Esophagus mucosa (tissue), 1 donor: ENCODE measurements at places on chromosomes 1 and 21.

- ATAC-seq: no peak
These were observed 410.5 kb upstream of the LRRC7 start for GRCh38 chr1:69157046-69157756.

DNA sequence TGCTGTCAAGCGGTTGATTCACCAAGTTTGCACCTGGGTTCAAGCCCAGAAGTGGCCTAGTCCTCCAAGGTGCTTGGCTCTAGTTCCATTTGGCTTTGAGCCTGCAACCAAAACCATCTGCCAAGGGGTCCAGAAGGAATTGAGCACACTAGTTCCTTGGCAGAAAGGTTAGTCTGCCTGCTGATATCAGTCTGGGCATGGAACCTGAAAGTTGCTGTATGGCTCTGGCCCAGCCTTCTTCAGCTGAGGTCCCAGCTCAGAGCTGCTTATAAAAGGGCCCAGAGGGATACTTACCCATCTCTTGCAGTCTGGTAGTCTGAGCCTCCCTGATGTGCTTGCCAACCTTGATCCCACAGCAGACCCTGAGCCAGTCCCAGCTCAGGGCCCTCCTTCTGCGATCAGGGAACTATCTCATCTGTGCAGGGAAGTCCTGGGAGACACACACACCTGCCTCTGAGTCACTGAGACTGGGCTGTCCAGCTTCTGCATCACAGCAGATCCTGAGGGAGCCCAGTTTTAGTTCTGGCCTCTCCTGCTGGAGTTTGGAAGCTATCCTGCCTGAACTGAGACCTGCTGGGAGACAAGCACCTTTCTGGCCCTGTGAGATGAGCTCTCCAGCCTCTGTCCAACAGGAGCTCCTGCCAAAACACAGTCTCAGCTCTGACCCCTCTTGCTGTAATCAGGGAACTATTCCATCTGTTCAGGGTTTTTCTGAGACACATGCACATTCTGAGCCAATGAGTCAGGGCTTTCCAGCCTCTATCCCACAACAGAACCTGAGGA, 75.8 kb downstream of the CTH start:
- ATAC-seq: no peak

- ATAC-seq: no peak
These were observed 59.8 kb upstream of the PLA2G4A start for GRCh38 chr1:186768906-186769305.

GRCh38 chr1:183251959-183252450, 65.9 kb downstream of the LAMC2 start:
- ATAC-seq: no peak

GRCh38 chr1:169550294-169550693, 36.0 kb downstream of the F5 start:
- peak; percentile 56 for ATAC-seq

DNA sequence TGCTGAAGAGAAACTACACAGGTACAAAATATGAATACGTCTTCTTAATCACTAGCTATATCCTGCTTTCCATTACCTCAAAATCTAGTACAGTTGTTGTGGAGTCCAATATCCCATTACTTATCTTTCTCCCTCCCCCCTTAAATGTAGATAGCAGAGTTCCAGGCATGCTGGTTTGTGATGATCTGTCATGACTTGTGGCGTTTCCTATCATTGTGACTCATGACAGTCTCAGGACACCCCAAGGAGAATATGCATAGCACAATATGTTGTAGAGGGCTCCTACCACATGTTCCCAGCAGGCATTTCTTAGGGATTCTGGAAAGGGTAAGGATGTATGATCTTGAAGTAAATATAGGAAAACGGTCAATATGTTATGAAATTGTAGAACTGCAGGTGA, 206.9 kb downstream of the USH2A start:
- ATAC-seq: no peak

- ATAC-seq: no peak
These were observed 10.0 kb downstream of the PEAR1 start for GRCh38 chr1:156903328-156904091.

- no peak for ATAC-seq
These were observed 102.8 kb upstream of the C1orf21 start for GRCh38 chr1:184283999-184284398.

GRCh38 chr1:34408011-34408410, 231.3 kb downstream of the C1orf94 start:
- ATAC-seq: no peak

- ATAC-seq: no peak
These were observed 33.3 kb downstream of the GNPAT start for GRCh38 chr1:231274119-231274825.

DNA sequence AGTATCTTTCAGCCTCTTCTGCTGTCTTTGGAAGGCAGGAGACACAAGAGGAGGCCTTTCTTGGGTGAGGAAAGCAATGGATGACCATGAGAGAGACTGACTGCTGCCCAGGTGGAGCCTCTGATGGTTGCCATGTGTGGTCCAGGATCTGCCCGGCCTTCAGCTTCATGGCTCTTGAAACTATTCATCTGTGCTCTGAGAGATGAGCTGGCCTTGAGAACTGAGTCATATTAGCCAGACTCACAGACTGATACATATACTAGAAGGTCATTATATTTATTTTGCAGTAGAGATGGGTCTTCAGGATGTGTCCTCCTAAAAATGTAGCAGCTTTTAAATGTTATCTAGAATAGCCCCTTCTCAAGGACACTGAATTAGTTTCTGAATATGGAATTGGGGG, 33.7 kb downstream of the PTGFRN start:
- no peak for ATAC-seq

DNA sequence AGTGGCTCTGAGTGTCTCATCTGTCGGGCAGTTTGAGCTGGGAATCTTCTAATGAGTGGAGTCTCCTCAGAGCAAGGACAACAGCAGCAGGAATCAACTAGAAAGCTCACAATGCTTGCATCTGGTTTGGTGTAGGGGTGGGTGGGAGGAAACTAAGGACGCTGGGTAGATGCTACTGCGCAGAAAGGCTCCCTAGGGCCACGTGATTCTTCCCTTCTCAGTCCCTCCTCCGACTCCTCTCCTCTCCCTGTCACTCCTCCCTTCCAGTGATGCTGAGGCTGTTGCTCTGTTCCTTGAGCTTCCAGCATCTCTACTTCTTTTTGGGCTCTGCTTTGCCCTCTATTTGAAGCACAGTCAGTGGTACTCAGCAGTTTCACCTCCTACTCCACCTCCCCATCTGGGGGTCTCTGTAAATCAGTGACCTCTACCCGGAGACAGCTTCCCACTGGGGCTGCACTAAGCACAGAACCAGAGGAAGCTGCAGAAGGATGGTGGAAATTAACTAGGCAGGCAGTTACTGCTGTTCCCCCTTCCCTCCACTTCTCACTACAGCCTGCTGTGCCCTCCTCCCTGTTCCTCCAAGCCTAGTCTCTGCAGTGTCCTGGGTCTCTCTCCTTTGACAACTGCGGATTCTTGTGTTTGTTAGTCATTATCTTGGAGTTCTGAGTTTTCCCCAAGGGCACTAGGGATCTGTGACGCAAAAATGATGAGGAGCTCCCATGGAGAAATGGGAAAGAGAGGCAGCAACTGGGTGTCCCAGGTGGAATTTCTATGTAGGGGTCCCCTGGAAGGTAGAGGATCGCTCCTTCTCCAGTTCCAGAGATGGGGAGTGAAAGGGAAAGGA, 5.8 kb downstream of the LINGO4 start:
- no peak for ATAC-seq

- no peak for ATAC-seq
These were observed 13.3 kb downstream of the KNCN start for GRCh38 chr1:46538147-46538546.

GRCh38 chr1:3156936-3157335, 87.9 kb downstream of the PRDM16 start:
- ATAC-seq: no peak

GRCh38 chr1:58754073-58754613, 29.7 kb downstream of the JUN start:
- ATAC-seq: peak; percentile 69

DNA sequence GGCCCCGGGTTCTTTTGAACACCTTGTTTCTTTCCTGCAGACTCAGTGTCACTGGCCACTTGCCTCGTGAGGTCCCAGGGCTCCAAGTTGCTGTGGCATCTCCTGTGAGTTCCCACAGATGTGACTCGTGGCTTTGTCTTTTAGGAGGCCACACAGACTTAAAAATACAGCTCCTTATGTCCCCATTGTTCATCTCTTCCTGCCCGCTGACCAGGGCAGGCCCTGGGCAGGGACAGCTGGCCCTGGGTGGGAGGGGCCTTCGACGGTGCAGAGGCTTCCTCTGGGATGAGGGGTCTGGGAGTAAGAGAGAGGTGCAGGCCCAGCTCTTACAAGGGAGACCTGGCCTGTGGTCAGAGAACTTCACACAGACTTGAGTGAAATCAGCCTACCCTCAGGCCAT, 15.6 kb downstream of the LDLRAP1 start:
- ATAC-seq: no peak

- ATAC-seq: no peak
These were observed 1035.7 kb downstream of the ADGRL2 start for GRCh38 chr1:82836213-82836972.

DNA sequence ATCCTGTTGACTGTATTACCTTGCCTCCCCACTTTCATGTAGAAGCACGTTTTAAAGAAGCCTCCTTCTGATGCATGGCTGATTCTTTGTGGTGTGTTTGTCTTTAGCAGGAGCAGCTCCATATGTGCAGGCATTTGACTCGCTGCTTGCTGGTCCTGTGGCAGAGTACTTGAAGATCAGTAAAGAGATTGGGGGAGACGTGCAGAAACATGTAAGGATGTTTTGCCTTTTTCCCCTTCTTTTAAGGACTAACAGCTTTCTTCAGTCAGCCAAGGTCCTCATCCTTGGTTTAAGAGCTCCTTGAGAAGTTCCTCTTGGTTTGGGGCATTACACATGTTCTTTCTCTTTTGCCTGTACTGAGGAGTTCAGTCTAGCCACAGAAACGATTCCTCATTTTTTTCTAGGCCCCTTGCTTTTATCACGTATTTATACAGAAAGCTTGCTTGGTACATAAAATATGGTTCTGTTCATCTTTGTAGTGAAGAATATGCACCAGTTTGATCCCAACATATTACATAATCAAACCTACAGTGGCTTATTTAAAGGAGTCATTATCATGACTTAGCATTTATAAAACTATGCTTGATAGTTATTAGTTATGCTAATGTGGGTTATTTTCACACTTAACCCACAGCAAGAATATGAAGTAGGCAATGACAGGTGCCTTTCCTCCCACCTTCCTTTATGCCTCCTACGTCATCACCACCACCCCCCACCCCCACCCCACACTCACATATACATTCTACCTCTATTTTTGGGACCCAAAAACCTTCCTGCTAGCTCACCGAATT, 19.6 kb downstream of the CAP1 start:
- ATAC-seq: peak; percentile 40

DNA sequence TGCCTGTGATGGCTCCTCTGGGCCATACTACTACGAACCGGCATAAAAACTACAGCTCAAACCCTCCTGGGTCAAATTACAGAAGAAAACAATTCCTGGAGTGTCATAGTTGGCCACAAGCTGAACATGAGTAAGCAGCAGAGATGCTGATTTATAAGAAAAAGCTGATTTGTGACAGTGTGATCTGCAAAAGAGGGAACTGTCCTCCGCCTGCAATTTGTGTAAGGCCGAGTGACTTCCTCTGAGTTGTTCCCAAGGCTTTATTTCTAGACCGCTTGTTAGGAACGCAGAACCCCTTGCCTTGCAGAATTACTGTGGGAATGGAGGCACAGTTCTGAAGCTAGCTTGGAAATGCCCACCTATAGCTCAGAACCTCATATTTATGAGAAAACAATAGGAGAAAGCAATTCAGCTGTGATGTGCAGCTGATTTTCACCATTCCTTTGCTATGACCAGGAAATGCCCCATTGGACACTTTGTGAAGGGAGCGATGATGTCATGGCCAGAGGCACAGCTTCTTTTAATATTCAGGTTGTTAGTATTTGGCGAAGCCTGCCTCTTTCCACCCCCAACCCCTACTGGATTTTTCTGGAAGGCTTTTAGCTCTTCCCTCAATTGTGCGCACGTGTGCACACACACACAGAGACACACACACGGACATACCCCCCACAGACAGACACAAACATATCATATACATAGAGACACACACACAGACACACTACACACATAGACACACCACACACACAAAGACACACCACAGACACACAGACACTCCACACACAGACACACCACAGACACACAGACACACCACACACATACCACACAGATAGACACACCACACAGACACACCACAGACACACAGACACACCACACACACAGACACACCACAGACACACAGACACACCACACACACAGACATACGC, 47.6 kb downstream of the IER5 start:
- no peak for ATAC-seq

DNA sequence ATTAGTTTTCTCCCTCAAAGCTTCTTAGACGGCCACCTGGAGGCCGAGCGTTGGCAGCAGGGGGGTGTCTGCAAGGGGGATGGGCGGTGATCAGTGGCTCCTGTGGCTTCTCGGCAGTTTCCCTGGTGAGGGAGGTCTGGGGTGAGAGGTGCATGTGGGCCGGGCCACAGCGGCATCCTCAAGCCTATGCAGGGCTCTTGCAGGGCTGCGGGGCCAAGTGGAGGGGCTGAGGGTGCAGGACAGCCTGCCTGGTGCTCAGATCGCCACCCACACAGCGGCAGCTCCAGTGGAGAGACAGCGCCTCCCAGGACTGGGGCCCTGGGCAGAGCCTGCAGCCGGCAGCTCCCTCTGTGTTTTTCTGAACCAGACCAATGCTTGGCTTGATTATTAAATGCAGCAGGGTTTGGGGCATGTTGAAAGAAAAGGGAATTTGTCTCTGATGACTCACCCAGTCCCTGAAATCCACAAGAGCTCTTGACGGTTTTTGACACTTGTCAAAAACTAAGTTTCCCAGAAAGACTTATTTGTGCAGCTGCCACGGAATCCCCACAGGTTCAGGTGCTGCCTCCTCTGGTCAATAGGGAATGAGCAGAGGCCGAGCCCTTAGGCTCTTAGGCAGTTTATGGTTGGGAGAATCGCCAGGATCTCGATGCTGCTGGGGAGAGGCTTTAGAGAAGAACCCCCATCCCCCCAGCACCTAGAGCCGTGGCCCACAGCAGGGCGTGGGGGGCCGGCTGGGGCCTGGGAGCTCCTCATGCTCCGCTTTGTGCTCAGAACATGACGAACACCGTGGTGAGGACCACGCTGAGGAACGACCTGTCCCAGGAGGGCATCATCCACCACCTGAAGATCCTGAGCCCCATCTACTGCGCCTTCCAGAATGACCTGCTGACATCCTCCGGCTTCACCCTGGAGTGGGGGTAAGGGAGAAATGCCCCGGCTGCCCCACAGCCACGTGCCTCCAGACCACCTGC, 54.7 kb downstream of the UMODL1 start:
- ATAC-seq: peak; percentile 4

DNA sequence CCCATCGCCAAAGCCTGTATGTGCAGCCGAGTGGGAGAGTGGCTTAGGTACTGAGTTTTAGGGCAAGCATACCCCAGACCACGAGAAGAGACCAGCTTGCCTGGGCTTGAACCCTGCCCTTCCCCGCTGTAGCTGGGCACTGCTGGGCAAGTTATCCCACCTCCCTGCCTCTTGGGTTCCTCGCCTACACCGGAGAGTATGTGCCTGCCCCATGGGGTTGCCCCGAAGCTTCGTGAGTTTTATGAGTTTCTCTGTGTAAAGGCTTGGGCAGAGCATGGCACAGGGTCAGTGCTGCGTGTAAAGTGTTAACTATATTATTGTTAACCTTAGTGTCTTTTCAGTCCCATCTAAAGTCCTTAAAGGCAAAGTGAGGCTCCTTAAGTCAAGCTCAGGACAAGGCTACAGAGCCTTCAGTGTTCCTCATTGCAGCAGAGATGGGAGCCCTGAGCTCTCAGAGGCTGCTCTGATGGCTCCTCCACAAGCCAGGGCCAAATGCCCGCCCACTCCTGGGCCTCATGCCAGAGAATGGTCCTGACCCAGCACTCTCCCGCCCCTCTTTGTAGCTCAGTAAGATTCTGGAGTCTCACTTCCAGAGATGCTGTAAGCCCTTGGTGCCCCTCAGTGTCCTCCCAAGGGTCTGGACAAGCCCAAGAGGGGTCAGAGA, 37.0 kb upstream of the KCNA10 start:
- no peak for ATAC-seq
